Spinal cord (tissue), 10 donors: ENCODE measurements at places on chromosomes 2 and 18. TPM values are rescaled to one million over a fixed set of nuclear protein-coding genes. Genes with fewer than 3 reads are reported as not detected.

Gene GKN1
- total RNA-seq, result not detected

Gene CHRND
- total RNA-seq, result 0.17 TPM

Gene CNDP1
- 0.61 TPM for total RNA-seq

Gene TRIM43
- total RNA-seq, result not detected

- H3K36me3 ChIP-seq, result no peaks in the 10 kb centered on the region
- H3K4me1 ChIP-seq, result no peaks in the 10 kb centered on the region
- DNase-seq, result no peak
- H3K4me3 ChIP-seq, result no peak overlapping the region
- no peak overlapping the region for H3K27ac ChIP-seq
These were observed 22.0 kb downstream of the BABAM2 start for GRCh38 chr2:27912512-27912911.

DNA sequence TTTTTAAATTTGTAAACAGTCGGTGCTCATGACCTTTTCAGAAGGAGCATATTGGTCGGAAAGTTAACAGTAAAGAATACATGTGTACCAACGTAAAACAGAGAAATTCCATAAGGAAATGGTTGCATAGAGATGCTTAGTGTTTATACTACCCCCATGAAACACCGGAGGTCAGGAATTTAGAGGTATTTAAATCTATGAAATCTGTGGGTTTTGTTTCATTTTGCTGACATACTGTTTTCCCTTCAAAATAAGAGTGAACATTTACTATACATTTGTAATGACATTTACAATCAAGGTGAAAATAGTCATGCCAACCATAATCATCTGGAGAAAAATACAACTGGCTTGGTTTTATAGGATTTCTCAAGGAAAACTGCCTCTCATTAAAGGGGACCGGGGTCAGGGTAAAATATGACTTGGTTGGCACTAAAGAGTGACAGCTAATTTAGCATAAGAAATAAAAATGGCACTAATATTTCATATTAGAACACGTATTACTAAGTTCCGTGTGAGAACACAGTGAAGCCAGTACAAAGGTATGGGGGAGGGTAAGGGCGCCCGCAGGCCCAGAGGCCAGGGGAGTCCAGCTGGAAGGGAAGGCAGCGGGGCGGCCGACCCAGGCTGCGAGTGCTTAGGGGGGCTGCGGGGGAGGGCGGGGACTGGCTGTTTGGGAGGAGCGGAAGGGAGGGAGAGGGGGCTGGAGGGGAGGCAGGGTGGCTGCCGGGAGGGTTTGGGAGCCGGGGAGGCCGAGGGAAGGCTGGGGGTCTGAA, 1.1 kb upstream of the RNU4ATAC start:
- peak overlapping the region; percentile 88 for H3K4me3 ChIP-seq
- DNase-seq, result peak; percentile 48
- no peaks in the 10 kb centered on the region for H3K27me3 ChIP-seq
- H3K36me3 ChIP-seq, result peaks cover 8% of the 10 kb centered on the region

GRCh38 chr2:164568317-164568716, 53.0 kb downstream of the GRB14 start:
- no peaks in the 10 kb centered on the region for H3K4me1 ChIP-seq
- no peak overlapping the region for H3K27ac ChIP-seq
- DNase-seq, result no peak
- H3K36me3 ChIP-seq, result no peaks in the 10 kb centered on the region

GRCh38 chr2:173058673-173059072, 17.0 kb upstream of the MAP3K20 start:
- no peaks in the 10 kb centered on the region for H3K27me3 ChIP-seq
- no peak overlapping the region for H3K4me3 ChIP-seq
- H3K4me1 ChIP-seq, result no peaks in the 10 kb centered on the region
- DNase-seq, result no peak
- H3K36me3 ChIP-seq, result no peaks in the 10 kb centered on the region

DNA sequence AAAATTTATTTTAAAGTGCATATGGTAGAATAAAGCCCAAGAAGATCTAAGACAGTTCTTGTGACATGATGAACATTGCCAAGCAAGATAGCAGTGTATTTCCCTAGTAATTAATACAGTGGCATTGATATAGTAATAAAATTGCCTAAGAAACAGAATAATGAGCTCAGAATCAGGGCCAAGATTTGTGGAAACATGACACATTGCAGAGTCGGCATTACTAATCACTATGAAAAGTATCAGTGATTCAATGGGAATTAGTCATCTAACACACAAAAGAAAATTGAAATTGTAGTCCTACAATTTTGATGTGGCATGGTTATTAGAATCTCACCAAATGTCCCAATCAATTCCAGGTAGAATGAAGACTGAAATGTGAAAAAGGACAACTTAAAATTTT, 243.0 kb upstream of the CYRIA start:
- H3K4me3 ChIP-seq, result no peak overlapping the region
- DNase-seq, result no peak
- no peaks in the 10 kb centered on the region for H3K4me1 ChIP-seq

- H3K27me3 ChIP-seq, result no peaks in the 10 kb centered on the region
- H3K27ac ChIP-seq, result no peak overlapping the region
- DNase-seq, result no peak
- no peaks in the 10 kb centered on the region for H3K4me1 ChIP-seq
These were observed 43.7 kb downstream of the FSIP2 start for GRCh38 chr2:185782223-185782769.

DNA sequence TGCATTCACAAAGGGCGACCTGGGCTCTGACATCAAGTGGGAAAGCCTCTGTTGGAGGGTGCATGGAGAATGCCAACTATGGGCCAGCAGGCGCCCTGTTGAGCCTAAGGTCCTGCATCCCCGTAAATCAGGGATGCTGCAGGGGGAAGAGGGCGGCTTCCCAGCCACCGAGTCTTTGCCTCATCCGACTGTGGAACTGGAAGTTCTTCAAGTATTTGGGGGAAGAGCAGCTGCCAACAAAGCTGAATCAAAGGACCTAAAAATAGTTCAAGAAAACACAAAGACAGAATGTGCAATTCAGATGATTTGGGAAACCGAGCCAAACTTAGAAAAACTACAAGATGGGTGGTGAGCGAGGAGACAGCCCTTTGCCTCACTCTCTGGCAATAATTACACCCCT, 281.1 kb upstream of the MGAT5 start:
- no peak overlapping the region for H3K4me3 ChIP-seq
- no peaks in the 10 kb centered on the region for H3K36me3 ChIP-seq
- H3K4me1 ChIP-seq, result no peaks in the 10 kb centered on the region
- peak; percentile 85 for DNase-seq
- no peak overlapping the region for H3K27ac ChIP-seq

DNA sequence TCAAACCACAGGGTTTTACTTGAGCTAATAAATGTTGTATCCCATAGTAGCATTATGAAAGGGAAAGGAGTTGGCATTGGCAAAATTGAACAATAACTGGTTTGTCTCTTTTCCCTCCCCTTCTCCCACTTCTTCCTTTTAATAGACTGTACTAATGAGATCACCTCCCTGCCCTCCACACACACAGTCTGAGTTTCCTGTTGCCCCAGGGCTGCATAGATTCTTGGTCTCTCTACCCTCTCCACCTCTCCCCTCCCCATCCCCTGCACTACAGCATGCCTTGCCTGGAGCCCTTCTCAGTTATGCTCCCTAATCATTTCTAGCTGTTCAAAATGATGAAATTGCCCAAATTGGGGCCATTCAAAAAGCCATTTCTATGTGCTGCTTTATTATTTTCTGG, 37.2 kb upstream of the NEMP2 start:
- H3K36me3 ChIP-seq, result no peaks in the 10 kb centered on the region
- peak; percentile 4 for DNase-seq
- H3K4me3 ChIP-seq, result no peak overlapping the region
- no peak overlapping the region for H3K27ac ChIP-seq

DNA sequence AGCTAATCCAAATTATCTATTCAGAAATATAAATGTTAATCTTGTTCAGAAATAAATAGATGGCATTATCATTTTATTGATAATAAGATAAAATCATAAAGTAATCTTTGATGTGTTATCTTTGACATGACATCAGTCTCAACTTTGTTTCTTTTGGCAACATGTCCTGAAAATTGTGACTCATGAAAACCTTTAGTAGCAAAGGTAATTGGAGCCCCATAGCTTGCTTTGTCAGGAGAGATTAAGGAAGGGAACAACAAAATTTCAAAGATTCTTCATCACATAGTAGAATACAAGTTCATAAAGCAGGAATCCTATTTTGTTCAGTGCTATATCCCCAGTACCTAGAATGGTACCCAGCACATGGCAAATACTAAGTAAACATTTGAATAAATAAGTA, 165.4 kb downstream of the KCNE4 start:
- H3K27me3 ChIP-seq, result no peaks in the 10 kb centered on the region
- no peak for DNase-seq
- H3K4me1 ChIP-seq, result no peaks in the 10 kb centered on the region
- no peak overlapping the region for H3K27ac ChIP-seq
- H3K36me3 ChIP-seq, result no peaks in the 10 kb centered on the region

GRCh38 chr2:224268441-224268840, 133.5 kb downstream of the FAM124B start:
- H3K4me1 ChIP-seq, result no peaks in the 10 kb centered on the region
- H3K36me3 ChIP-seq, result no peaks in the 10 kb centered on the region
- H3K27me3 ChIP-seq, result no peaks in the 10 kb centered on the region
- no peak overlapping the region for H3K4me3 ChIP-seq
